T-helper 17 cell (primary cell): ENCODE measurements at places on chromosomes 4 and X. TPM values are rescaled to one million over a fixed set of nuclear protein-coding genes. Genes with fewer than 3 reads are reported as not detected.
A peak's percentile ranks its signal among the peaks of the same experiment; 100 is the strongest.

GRCh38 chr4:139027776-139028175, 12.2 kb downstream of the NOCT start:
- no peak overlapping the region for H3K4me3 ChIP-seq
- DNase-seq: no peak
- H3K36me3 ChIP-seq: no peaks in the 10 kb centered on the region
- no peak overlapping the region for H3K27ac ChIP-seq
- peaks cover 10% of the 10 kb centered on the region for H3K4me1 ChIP-seq

GRCh38 chr4:17322514-17322913, 189.4 kb downstream of the QDPR start:
- H3K27ac ChIP-seq: no peak overlapping the region
- no peak for DNase-seq
- H3K36me3 ChIP-seq: no peaks in the 10 kb centered on the region
- H3K4me3 ChIP-seq: no peak overlapping the region
- H3K27me3 ChIP-seq: peaks cover 12% of the 10 kb centered on the region

GRCh38 chrX:38861489-38861888, 60.2 kb downstream of the MID1IP1 start:
- DNase-seq: no peak
- no peaks in the 10 kb centered on the region for H3K4me1 ChIP-seq
- H3K4me3 ChIP-seq: no peak overlapping the region
- H3K27me3 ChIP-seq: no peaks in the 10 kb centered on the region

DNA sequence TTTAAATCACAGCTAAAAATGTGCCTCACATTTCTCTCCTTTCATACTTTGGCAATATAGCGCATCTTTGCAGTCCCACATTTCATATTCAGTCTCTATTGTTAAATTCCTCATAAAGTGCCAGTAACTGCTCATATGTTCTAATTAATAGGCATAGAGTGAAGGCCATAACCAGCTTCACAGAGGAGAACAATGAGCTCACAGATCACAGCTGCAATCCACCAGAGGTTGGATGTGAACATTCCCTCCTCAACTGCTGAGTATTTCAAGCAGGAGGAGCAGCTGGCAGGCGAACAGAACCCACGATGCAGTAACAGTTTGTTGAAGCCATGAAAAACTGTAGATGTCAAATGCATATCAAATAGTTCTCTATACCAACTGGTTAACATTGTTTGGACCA, 2088.7 kb upstream of the AGA start:
- no peaks in the 10 kb centered on the region for H3K27me3 ChIP-seq
- H3K36me3 ChIP-seq: no peaks in the 10 kb centered on the region
- no peak for DNase-seq
- no peak overlapping the region for H3K27ac ChIP-seq

GRCh38 chr4:1199556-1200331, 27.4 kb upstream of the SPON2 start:
- H3K4me3 ChIP-seq: no peak overlapping the region
- H3K27ac ChIP-seq: peak overlapping the region; percentile 34
- no peaks in the 10 kb centered on the region for H3K27me3 ChIP-seq
- peaks cover 28% of the 10 kb centered on the region for H3K4me1 ChIP-seq
- no peaks in the 10 kb centered on the region for H3K36me3 ChIP-seq
- DNase-seq: no peak

GRCh38 chr4:142345924-142346323, 500.2 kb downstream of the INPP4B start:
- H3K4me3 ChIP-seq: peak overlapping the region; percentile 57
- no peak for DNase-seq
- H3K27ac ChIP-seq: peak overlapping the region; percentile 96

DNA sequence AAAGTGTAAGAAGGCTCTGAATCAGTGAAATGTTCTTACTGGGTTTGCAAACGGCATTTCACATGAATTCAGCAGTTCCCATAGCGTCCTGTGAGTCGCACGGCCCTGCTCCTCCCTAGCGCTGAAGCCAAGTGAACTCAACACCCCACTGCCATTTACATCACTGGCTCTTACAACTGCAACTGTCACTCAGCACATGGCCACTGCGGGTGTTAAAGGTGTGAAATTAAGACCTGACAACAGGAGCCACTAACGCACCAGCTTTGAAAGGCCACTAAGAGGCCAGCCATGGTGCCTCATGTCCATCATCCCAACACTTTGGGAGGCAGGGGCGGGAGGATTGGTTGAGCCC, 31.7 kb downstream of the RNF212 start:
- DNase-seq: no peak
- H3K4me3 ChIP-seq: no peak overlapping the region
- H3K27ac ChIP-seq: peak overlapping the region; percentile 14
- H3K27me3 ChIP-seq: peaks cover 54% of the 10 kb centered on the region

- no peak overlapping the region for H3K4me3 ChIP-seq
- DNase-seq: no peak
- H3K4me1 ChIP-seq: no peaks in the 10 kb centered on the region
- H3K36me3 ChIP-seq: no peaks in the 10 kb centered on the region
- no peak overlapping the region for H3K27ac ChIP-seq
These were observed 315.1 kb downstream of the STK32B start for GRCh38 chr4:5366421-5366820.

- no peaks in the 10 kb centered on the region for H3K36me3 ChIP-seq
- H3K4me3 ChIP-seq: no peak overlapping the region
- no peaks in the 10 kb centered on the region for H3K4me1 ChIP-seq
These were observed 137.2 kb downstream of the STPG2 start for GRCh38 chr4:98006060-98006459.

DNA sequence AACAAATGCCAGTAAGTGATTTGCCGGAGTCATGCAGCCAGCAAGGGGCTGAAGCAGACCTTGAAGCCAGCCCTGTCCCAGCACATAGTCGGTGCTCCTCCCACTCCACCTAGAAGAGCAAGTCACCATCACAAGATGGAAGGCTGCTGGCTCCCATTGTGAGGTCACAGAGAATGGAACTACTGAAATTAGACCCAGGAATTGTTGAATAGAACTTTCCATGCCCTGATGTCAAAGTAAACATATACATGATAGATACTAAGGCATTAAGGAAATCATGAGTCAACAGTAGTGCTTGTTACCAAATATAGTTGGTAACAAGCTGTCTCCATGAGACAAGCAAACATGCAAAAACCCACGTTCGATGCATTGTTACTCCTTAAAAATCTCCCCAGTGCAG, 177.1 kb upstream of the MID1 start:
- peaks cover 2% of the 10 kb centered on the region for H3K36me3 ChIP-seq
- no peaks in the 10 kb centered on the region for H3K4me1 ChIP-seq
- no peak overlapping the region for H3K4me3 ChIP-seq
- H3K27ac ChIP-seq: no peak overlapping the region
- no peaks in the 10 kb centered on the region for H3K27me3 ChIP-seq

- H3K4me1 ChIP-seq: peaks cover 34% of the 10 kb centered on the region
- H3K27me3 ChIP-seq: no peaks in the 10 kb centered on the region
- peaks cover 9% of the 10 kb centered on the region for H3K36me3 ChIP-seq
- H3K4me3 ChIP-seq: no peak overlapping the region
- no peak for DNase-seq
- peak overlapping the region; percentile 85 for H3K27ac ChIP-seq
These were observed 61.3 kb downstream of the ANTXR2 start for GRCh38 chr4:80011636-80012236.

GRCh38 chrX:38156838-38157237, 63.8 kb downstream of the SRPX start:
- no peak overlapping the region for H3K27ac ChIP-seq
- H3K4me3 ChIP-seq: no peak overlapping the region
- DNase-seq: no peak
- H3K27me3 ChIP-seq: no peaks in the 10 kb centered on the region
- no peaks in the 10 kb centered on the region for H3K4me1 ChIP-seq

DNA sequence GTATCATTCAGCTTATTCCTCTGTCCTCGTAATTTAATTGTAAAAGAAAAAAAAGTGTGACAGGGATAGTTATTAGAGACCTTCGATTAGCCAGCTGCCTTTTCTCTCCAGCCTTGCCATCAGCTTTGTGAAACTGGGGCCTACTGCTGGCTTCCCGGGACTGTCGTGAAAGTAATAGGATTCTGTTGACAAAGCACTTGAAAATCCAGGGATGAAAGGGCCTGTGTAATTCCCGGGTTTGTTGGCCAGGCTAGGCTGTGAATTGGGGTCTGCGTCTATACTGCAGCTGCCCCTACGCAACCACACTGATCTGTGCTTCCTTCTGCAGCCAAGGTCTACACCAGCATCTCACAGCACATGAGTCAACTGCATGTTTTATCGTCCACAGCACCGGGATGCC, 120.4 kb upstream of the SCML1 start:
- H3K4me1 ChIP-seq: no peaks in the 10 kb centered on the region
- peaks cover 8% of the 10 kb centered on the region for H3K27me3 ChIP-seq
- H3K27ac ChIP-seq: no peak overlapping the region
- no peaks in the 10 kb centered on the region for H3K36me3 ChIP-seq

- no peaks in the 10 kb centered on the region for H3K4me1 ChIP-seq
- peaks cover 15% of the 10 kb centered on the region for H3K27me3 ChIP-seq
- DNase-seq: no peak
- H3K27ac ChIP-seq: no peak overlapping the region
These were observed 172.7 kb upstream of the LNX1 start for GRCh38 chr4:53763813-53764597.

DNA sequence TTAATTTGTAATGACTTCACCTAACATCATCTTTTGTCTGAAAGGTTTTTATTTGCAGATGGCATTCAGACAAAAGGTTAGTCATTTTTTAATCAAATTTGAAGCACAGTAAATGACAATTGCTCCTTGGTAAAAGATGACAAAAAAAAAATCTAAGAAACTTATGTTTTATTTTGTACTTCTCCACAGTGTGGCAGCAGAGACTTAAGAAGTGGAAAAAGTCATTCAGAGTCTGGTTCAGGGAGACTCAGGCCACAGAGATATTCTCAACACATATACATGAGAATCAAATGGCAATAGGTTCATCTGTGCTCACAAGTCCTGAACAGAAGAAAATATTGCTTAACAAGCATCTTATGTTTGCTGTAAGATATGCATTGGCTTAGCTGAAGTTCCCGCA, 436.2 kb downstream of the KCNIP4 start:
- H3K4me1 ChIP-seq: peaks cover 3% of the 10 kb centered on the region
- no peak overlapping the region for H3K4me3 ChIP-seq
- no peak overlapping the region for H3K27ac ChIP-seq

DNA sequence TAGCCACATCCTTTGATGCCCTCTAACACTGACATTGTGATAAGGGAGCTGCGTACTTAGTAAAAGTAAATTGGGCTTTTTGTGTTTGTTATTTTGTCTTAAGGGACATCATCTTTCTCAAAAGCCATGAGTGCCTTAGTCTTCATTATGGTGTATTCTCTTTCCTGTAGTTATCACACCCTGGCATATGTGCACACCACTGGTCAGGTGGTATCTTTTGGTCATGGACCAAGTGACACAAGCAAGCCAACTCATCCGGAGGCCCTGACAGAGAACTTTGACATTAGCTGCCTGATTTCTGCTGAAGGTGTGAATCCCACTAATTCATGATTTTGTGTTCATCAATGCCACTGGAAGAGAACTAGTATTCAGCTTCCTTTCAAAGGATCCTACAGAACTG, 18.0 kb downstream of the HERC6 start:
- peaks cover 3% of the 10 kb centered on the region for H3K36me3 ChIP-seq
- DNase-seq: no peak
- no peak overlapping the region for H3K4me3 ChIP-seq
- peaks cover 2% of the 10 kb centered on the region for H3K4me1 ChIP-seq
- H3K27ac ChIP-seq: no peak overlapping the region
- no peaks in the 10 kb centered on the region for H3K27me3 ChIP-seq

DNA sequence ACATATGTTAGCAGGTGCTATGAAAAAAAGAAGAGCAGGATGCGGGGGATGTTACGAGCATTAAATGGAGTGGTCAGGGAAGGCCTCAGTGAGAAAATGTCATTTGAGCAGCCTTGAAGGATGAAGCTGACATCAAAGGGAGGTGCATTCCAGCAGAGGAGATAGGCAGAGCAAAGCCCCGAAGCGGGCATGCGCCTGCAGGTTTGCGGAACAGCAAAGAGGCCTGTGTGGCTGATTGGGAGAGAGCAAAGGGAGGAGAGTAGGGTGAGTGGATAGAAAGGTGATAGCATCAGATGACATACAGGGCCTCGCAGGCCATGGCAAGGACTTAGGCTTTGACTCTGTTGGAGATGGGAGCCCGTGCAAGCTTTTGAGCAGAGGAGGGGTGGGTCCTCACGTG, 95.4 kb upstream of the GPR50 start:
- no peak overlapping the region for H3K27ac ChIP-seq
- DNase-seq: no peak
- no peak overlapping the region for H3K4me3 ChIP-seq
- peaks cover 27% of the 10 kb centered on the region for H3K27me3 ChIP-seq
- peaks cover 13% of the 10 kb centered on the region for H3K4me1 ChIP-seq

GRCh38 chrX:29687687-29688086, 527.7 kb upstream of the MAGEB2 start:
- no peaks in the 10 kb centered on the region for H3K27me3 ChIP-seq
- H3K4me3 ChIP-seq: no peak overlapping the region
- no peaks in the 10 kb centered on the region for H3K4me1 ChIP-seq
- H3K36me3 ChIP-seq: no peaks in the 10 kb centered on the region
- no peak for DNase-seq
- H3K27ac ChIP-seq: no peak overlapping the region

- no peak overlapping the region for H3K4me3 ChIP-seq
- DNase-seq: no peak
- no peaks in the 10 kb centered on the region for H3K36me3 ChIP-seq
- H3K27me3 ChIP-seq: no peaks in the 10 kb centered on the region
These were observed 8.2 kb downstream of the DCAF8L2 start for GRCh38 chrX:27598312-27598711.

- no peaks in the 10 kb centered on the region for H3K27me3 ChIP-seq
- peaks cover 2% of the 10 kb centered on the region for H3K36me3 ChIP-seq
- no peak for DNase-seq
These were observed 6.3 kb upstream of the TBC1D25 start for GRCh38 chrX:48533165-48533564.

DNA sequence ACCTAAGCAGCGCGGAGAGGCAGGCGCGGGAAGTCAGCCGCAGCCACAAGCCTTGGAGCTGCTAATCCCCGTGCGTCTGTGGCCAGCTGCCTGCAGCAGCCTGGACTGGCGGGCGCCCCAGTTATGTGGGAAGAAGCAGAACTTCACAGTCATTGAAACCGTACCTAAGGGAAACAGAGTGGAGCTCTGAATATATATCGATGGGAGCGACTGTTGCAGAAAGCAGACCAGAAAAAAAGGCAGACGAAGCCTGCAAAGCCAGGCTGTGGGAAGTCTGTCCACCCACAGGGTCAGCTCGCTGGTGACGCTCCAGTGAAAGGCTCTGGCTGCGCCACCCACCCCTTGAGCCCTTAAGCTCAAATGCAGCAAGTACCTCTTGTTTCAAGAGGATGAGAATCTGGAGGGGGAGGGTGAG, 24.7 kb downstream of the KCNE5 start:
- DNase-seq: no peak
- H3K36me3 ChIP-seq: peaks cover 6% of the 10 kb centered on the region
- H3K4me1 ChIP-seq: peaks cover 4% of the 10 kb centered on the region
- peaks cover 45% of the 10 kb centered on the region for H3K27me3 ChIP-seq

GRCh38 chr4:141348125-141348524, 127.4 kb downstream of the ZNF330 start:
- no peak overlapping the region for H3K4me3 ChIP-seq
- no peak for DNase-seq

GRCh38 chr4:54197926-54198325, 31.2 kb upstream of the PDGFRA start:
- H3K4me3 ChIP-seq: no peak overlapping the region
- H3K36me3 ChIP-seq: no peaks in the 10 kb centered on the region
- H3K4me1 ChIP-seq: no peaks in the 10 kb centered on the region
- H3K27ac ChIP-seq: no peak overlapping the region
- no peak for DNase-seq
- H3K27me3 ChIP-seq: peaks cover 16% of the 10 kb centered on the region

The ARHGAP24 gene
- 7.0 TPM for total RNA-seq

The RHOH gene
- 459 TPM for total RNA-seq

The OTUD6A gene
- not detected for total RNA-seq

The CWH43 gene
- not detected for total RNA-seq

The SSX4 gene
- total RNA-seq: not detected

The NDST4 gene
- not detected for total RNA-seq

The PCSK1N gene
- 9.6 TPM for total RNA-seq

The TCEAL9 gene
- total RNA-seq: 0.55 TPM

The ANK2 gene
- 1.2 TPM for total RNA-seq

The PTTG2 gene
- total RNA-seq: not detected
